NCI-H2081 treated with DMSO at 0.1 percent for 48 hours (cell line): ENCODE measurements at places on chromosomes 11 and 22.

- no peak for DNase-seq
Measured at GRCh38 chr11:65719871-65720210, 757 bp downstream of the RNASEH2C start.

GRCh38 chr22:46758867-46759290, 3.6 kb upstream of the TBC1D22A start:
- no peak for DNase-seq

DNA sequence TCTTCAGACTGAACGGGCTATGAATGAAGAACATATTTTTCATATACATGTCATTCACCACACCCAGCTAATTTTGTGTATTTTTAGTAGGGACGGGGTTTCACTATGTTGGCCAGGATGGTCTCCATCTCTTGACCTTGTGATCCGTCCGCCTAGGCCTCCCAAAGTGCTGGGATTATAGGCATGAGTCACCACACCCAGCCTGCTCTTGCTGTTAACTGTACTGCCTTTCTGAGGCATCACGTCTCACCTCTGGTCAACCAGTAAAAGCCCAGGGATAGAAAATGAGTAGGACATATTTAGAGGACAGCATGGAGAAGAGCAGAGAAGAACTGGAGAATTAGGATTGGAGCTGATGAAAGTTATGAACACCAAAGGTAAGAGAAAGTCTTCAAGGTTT, 55.6 kb downstream of the APOL3 start:
- no peak for DNase-seq

- no peak for DNase-seq
Measured at GRCh38 chr22:41178425-41178975, 26.6 kb upstream of the L3MBTL2 start.

DNA sequence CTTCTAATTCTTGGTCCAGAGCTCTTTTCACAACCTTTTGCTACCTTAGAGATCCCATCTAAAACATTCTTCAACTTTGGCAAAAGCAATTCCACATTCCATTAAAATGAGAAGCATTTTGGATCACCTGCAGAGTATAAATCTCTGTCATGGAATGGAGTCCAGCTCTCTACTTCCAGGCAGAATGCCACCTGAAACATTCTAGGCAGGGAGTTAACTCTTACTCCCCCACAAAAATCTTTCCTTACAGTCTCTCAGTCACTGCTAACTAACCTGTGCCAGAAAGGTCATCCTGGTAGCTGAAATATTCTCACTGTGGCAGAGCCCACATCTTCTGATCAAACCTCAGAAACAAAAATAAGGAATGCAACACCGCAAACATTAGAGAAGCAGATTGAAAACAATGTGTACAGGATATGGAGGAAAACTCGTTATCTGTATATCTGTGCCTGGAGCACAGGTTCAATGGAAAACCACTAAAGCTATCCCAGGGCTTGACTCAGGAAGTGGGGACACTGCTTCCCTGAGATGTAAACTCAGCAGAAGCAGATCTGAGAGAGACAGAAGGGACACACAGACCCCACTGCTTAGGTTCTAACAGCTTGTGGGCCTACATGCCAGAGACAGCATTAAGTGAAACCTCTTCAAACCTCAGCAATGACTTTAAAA, 78.9 kb downstream of the KCNC1 start:
- DNase-seq = no peak

DNA sequence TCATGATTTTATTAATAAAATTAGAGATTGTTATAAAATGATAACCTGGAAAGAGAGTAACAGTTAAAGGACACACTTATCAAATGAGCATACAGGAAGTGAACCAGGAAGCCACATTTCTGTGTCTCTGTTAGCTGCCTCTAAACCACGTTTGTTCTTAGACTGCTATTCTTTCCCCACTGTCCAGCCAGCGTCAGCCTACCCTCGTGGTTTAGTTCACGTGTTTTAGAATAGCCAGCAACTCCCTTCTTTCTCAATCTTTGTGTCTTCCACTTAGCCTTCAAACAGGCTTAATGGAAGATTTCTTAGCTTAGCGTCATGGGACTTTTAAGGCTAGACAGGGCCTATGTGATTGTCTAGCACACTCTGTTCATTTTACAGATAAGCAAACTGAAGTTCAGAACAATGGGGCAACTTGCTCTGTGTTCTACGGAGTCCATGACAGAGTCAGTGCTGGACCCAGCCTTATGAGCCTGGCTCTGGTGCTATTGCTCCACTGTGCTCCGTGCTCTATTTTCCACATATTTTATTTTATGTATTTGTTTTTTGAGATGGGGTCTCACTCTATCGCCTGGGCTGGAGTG, 27.2 kb downstream of the GRAMD1B start:
- DNase-seq = no peak

DNA sequence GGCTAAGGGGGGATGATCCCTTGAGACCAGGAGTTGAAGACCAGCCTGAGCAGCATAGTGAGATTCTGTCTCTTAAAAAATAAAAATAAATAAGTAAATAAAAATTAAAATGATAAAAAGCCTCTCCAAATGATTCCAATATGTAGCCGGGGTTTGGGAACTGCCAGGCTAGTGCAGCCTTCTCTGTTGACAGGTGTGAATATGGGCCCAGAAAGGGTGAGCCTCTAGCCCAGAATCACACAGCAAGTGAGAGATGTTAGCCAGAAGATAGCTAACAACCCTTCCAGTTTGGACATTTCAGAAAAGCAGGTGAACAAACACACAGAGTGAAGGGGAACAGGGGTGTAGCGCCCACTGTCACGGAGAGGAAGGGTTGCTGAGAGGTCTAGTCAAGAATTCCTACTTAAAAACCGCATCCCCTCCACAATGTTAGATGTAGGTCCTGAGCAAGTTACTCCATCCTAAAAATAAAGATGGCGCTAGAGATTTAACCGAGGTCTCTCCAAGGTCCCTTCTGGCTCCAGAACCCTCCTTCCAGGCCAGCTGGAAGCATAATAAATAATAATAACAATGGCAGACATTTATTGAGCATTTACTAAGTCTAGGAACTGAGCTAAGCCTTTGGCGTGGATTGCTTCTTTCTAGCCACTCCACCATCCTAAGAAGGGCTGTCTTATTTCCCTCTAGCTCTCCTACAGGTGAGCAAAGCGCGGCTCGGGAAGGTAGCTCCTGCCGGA, 51.6 kb downstream of the CYTH4 start:
- DNase-seq = no peak

DNA sequence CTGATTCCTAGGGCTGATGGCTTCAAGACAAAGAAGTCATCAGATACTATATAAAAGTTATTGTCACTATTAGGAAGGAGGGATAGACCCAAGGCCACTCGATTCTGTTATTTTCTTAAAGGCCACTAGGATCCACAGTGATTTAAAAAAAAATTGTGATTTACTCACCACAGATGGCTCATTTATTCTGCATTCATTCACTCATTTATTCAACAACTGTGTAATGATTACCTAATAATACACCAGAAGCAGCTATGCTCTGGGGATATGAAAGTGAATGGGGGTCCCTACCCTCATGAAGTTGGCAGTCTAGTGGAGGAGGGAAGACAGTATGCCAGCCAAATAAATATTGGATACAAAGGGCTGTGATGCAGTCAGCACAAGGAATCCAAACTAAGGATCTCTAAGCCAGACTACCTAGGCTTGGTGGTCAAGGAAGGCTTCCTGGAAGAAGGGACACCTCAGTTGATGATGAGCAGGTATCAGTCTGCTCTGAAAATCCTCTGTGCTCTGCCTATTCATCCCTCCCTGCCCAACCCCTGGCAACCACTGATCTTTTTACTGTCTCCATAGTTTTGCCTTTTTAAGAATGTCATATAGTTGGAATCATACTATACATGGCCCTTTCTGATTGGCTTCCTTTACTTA, 110.5 kb downstream of the NAT10 start:
- no peak for DNase-seq

DNA sequence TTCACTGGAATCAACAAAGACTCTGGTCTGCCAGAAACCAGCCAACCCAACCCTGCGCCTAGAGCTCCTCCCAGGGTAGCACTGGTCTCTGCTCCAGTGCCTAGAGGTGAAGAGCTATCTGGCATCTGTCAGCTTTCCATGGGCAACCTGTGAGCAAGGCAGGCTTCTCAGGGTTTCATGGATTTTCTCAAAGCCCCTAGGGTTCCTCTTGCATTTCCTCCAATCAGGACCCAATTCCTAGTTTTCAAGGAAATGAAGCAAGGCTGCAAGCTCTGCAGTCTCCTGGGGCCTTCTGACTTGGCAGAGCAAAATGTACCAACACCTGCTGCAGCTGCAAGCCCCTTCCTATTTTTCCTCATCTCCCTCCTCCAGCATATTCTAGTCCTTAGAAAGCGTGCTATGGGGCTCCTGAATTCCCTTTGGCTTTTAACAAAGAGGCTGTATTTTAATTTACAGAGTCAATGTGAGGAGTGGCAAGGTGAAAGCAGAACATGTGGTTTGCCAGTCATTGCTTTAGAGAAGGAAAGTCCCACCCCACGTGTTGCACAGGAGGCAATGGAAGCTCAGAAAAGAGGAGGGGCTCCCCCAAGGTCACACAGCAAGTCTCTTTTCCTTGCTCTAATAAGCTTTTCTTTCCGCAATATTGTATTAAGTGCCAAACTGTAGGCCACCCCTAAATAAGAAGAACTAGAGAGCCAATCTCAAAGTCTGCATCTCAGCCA, 33.0 kb upstream of the RIC3 start:
- DNase-seq = no peak

DNA sequence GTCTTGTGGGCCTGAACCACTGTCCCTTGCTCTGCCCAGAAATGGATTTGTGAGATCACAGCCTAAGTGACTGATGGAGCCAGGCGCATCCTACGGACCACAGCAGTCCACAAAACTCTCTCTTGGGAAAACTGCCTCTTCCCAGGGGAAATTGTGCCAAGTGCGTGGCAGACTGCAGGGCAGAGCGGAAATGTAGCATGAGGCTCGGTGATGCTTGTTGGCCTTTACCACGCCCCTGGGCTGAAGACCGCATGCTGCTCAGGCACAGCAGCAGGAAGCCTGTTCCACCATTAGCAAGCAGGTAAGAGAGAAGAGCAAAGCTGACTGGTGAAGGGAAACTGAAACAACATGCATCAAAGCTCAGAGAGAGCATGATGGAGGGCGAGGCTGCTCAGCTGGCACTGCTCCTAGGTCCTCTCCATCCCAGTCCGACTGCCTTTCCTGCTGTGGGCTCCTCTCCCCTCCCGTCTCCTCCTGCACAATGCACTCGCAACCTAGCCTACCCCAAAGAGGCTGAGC, 26.5 kb upstream of the SCARF2 start:
- DNase-seq = no peak

GRCh38 chr11:14971865-14972580, at the start of gene CALCA:
Gene CALCA (minus strand): TSS chr11:14972351. CDS start chr11:14971192, 1,159 bp downstream.
- no peak for DNase-seq

- DNase-seq = no peak
Measured at GRCh38 chr22:26891429-26891828, 234.0 kb downstream of the MIAT start.

DNA sequence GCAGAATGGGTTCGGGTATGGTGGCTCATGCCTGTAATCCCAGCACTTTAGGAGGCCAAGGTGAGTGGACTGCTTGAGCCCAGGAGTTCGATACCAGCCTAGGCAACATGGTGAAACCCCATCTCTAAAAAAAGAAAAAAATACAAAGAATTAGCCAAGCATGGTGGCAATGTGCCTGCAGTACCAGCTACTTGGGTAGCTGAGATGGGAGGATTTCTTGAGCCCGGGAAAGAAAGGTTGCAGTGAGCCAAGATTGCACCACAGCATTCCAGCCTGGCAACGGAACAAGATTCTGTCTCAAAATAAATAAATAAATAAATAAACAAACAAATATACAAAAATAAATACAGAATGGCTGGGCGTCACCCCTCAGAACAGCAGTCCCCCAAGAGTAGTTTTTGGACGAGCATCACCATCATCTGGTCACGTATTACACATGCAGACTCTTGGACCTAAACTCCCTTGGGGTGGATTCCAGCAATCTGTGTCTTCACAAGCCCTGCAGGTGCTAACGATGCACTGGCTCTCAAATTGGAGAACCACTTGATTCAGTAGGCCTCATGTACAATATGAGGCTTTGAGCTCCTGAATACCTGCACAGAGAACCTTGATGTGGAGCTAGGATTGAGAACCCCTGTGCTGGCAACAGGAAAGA, 33.5 kb downstream of the CLMP start:
- no peak for DNase-seq

DNA sequence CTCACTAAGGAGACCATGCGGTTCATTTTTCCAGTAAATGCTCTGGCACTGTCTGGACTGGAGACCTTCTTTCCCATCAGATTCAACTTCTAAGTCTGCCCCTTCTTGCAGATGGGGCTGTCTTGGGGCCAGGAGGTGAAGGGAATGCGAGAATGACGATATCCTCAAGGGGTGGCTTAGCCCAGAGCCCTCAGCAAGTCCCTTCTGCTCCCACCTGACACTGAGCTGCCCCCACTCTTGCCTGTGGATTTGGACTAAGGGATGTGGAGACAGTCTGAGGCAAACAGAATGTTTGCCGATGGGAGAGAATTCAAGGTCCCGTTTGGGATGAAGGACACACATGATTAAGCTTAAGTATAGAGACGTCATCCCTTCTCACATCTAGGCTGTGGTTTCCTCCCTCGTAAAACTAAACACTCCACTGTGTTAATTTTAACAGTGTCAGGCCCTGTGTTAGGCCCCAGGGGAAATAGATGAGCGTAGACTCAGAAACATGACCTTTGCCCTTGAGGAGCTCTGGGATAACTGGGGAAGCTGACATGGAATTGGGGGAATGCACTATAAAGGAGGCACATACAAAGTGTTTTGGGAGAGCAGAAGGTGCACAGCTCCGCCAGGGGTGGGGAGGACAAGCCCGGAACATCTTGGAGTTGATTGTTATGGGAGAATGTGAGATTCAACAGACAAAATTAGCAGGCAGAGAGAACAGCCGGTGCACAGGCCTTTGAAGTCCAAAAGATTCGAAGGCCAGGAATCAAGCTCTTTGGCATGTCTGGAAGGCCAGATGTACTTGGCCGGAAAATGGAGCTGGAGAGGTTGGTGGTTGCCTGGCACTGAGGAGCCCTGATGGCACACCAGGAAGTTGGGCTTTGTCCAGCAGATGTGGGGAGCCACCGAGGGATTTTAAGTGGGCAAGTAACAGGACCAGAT, 71.6 kb downstream of the ST3GAL4 start:
- no peak for DNase-seq

- no peak for DNase-seq
Measured at GRCh38 chr11:115652094-115652493, 147.9 kb upstream of the CADM1 start.

GRCh38 chr22:45886540-45886939, 90.4 kb downstream of the WNT7B start:
- DNase-seq = no peak

- no peak for DNase-seq
Measured at GRCh38 chr22:27686534-27686933, 115.0 kb downstream of the MN1 start.
